ENCODE measurements at places on chromosomes 3 and 15.

- no peak for DNase-seq
These were observed 397.1 kb downstream of the TIGIT start for GRCh38 chr3:114690911-114691310.

GRCh38 chr3:70501561-70501960 lies 189.1 kb upstream of the MDFIC2 start:
- no peak for DNase-seq

GRCh38 chr3:15948388-15948787 lies 150.6 kb upstream of the ANKRD28 start:
- DNase-seq, result no peak

DNA sequence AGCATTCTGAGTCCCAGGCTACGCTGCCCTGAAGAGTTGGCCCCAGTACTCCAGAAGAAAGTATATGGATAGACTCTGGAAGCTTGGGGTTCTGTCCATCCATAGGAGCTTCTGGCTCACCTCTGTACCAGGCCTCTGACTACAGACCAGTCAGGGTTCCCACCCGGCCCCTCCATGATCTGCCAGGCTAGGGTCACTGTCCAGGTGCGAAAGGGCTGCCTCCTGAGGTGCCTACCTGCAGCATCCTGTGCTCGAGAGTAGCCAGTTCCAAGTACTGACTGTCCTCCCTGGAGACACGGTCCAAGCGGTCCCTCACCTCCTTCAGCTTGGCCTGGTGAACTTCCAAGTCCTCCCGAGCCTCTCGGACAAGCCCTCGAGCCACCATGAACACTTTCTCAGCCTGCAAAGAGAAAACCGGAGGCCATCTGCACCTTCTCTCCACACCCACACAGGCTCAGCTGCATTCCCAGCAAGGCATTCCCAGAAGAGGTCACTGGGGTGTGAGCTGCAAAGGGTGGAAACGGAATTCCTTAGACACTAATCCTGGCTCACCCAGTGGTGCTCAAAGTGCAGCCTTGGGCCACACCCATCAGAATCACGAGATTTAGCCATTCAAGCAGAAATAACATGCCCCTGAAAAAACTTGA lies 3.7 kb upstream of the PLXNB1 start:
- DNase-seq, result no peak

- no peak for DNase-seq
These were observed 35.9 kb upstream of the MRPS22 start for GRCh38 chr3:139307601-139308555.

DNA sequence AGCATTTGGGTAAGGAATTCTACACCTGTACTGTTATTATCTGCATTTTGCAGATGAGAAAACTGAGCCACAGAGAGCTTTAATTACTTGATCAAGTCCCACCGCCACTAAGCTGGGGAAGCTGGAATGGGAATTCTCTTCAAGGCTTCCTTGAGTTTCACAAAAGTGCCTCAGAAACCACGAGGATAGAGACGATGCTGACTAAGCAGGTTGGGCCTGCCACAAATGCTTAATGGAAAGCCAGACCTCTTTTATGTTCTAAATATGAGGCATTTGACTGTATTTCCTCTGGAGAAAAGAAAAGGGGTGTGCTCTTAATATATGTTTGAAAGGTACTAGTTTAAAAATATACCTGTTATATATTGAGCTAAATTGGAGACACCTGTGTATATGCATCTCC lies 34.7 kb downstream of the ADAMTS9 start:
- DNase-seq, result no peak

DNA sequence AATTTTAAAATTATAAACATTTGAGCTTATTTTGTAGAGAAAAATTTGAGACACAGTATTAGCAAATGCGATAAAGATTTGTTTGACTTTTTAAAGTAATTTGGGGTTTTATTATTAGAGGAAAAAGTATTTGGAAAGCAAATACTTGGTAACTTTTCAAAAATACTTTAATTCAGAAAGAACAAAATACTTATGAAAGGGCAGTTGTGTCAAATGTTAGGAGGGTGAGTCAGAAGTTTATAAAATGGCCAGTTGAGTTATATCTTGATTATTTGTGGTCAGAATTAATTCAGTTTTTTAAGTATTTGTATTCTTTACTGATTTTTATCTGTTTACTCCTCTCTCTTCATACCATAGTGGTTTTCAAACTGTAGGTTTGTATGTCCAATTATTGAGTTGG lies 12.1 kb downstream of the LACTB start:
- DNase-seq, result no peak

DNA sequence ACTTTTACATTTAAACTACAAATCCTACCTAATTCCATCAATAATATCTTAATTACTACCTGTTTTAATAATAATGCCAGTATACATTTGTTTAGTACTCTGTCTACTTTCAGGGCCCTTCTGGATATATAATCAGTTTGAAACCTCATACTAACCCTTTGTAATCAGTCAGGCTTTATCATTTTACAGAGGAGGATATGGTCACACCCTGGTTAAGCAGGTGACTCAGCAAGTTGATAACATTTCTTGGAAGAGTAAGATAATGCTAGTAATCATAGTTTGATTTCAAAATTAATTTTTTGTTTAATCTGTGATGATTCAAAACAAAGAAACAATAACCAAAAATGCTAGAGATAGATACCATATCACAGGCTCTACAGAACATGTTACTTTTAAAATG lies 208.2 kb upstream of the MANF start:
- DNase-seq, result no peak

GRCh38 chr3:99625237-99625622 lies 13.2 kb upstream of the COL8A1 start:
- no peak for DNase-seq

GRCh38 chr3:105254154-105254553 lies 112.6 kb upstream of the ALCAM start:
- no peak for DNase-seq

DNA sequence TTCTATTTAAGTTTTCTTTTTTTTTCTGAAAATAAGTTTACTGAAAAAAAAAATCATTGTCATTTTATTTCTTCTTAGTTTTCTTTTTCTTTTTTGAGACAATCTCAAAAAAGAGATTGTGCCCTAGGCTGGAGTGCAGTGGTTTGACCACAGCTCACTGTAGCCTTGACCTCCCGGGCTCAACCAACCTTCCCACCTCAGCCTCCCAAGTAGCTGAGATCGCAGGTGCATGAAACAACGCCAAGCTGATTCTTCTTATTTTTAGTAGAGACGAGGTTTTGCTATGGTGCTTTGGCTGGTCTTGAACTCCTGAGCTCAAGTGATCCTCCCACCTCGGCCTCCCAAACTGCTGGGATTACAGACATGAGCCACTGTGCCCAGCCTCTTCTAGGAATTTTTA lies 65.7 kb upstream of the OSTN start:
- no peak for DNase-seq

DNA sequence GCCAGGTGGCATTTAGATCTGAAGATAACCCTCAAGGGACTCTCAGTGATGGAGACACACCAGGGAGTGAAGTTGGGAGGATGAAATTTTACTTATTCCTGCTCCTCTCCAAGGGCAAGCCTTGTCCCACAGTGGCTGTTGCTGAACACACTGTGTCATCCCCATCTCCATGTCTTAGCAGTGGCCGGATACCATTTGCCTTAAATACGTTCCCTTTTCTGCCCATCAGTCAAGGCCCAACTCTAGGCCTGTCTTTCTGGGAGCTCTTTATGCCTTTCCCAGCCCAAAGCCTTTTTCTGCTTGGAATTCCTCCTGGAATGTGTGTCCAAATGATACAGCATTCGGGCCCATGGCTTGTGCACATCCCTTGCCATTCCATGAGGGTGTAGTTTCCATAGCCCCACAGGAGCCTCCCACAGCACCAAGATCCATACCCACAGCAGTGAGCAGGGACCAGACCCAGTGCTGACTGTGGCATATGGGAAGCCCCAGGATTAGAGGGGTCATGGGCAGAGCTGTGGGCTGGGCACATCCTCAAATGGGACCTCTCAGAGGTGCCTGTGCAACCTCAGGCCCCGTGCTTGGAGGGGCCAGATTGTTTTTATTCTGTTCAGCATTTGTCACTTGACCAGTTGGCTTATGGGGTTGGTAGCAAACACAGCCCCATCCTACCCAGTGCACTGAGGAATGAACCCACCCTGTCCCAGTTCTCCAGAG lies 63.7 kb upstream of the PRR23C start:
- no peak for DNase-seq

- DNase-seq, result no peak
These were observed 1.4 kb downstream of the GYG1 start for GRCh38 chr3:148992635-148993255.

DNA sequence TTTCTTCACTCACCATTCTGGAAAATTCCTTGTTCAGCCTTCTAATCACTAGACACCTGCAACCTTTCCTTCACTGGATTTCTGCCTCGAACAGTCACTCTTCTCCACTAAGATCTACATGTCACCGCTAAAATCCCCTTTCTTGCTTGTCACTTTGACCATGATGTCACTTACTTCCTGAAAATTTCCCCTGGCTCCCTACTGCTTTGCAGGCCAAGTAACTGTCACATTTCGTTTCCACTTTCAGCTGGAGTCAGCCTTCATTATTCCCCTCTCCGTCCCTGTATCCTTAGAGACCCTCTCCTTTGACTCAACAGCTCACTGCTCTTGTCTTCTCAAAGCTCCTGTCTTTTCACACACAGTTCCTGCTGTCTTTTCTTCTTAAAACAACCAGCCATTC lies 15.9 kb downstream of the CHL1 start:
- no peak for DNase-seq

- no peak for DNase-seq
These were observed 337.8 kb downstream of the RBMS3 start for GRCh38 chr3:29618395-29619282.

- DNase-seq, result no peak
These were observed 29.8 kb upstream of the APOD start for GRCh38 chr3:195613468-195614069.

GRCh38 chr15:57784081-57784511 lies 77.6 kb downstream of the POLR2M start:
- DNase-seq, result no peak

GRCh38 chr3:22728406-22728805 lies 474.7 kb upstream of the UBE2E2 start:
- DNase-seq, result no peak

- no peak for DNase-seq
These were observed 34.0 kb downstream of the RPLP1 start for GRCh38 chr15:69486481-69487110.

DNA sequence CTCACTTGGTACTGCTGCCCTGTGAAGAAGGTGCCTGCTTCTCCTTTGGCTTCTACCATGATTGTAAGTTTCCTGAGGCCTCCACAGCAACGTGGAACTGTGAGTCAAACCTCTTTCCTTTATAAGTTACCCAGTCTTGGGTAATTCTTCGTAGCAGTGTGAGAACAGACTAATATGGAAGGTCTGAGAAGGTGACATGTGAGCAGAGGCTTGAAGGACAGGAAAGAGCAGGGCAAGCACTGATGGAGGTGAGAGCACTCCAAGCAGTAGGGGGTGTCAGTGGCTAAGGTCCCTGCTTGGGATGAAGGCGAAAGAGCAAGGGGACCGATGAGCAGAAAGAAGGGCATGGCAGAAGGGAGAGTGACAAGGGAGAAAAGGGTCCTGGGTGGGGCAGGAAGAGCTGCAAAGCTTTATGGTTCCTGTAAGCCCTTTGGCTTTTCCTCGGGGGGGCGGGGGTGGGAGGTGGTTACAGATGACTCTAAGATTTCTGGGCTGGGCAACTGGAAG lies 3.5 kb downstream of the EIF4E3 start:
- DNase-seq, result no peak

DNA sequence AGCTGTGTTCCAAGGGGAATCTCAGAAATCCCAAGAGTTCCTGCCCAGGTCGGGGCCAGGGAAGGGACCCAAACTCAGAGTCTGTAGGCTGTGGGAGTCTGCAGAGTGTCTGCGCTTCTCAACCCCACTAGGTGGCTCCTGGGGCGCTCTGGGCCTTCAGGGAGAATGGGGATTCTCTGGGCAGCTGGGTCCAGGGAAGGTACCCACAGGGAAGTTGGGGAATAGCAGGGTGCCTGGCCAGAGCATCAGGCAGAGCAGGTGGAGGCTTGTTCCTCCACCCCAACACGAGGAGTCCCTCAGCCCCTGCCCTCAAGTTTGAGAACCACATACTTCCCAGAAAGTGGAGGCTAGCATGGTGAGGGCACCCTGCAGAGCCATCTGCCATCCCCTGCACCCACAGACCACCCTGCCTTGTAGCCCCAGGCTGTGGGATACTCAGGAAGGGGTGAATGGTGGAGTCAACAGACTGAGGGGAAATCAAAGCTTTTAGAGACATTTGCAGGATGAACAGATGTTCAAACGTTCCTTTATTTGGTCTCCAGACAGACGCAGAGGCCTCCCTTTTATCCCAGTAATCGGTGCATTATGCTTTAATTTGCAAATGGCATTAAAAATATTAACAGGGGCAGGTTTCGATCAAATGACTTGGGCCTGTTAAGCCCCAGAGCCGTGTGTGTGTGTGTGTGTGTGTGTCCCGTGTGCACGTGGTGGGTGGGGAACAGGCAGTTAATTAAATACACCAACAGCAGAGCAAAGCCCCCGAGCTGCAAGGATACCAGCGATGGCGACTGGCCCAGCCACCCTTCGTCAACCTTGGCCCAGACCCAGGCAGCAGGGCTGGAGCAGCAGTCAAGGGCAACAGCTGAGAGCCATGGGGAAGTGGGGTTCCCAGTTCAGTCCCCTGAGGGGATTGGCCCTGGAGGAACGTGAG lies 57.7 kb downstream of the DNAJB8 start:
- no peak for DNase-seq

DNA sequence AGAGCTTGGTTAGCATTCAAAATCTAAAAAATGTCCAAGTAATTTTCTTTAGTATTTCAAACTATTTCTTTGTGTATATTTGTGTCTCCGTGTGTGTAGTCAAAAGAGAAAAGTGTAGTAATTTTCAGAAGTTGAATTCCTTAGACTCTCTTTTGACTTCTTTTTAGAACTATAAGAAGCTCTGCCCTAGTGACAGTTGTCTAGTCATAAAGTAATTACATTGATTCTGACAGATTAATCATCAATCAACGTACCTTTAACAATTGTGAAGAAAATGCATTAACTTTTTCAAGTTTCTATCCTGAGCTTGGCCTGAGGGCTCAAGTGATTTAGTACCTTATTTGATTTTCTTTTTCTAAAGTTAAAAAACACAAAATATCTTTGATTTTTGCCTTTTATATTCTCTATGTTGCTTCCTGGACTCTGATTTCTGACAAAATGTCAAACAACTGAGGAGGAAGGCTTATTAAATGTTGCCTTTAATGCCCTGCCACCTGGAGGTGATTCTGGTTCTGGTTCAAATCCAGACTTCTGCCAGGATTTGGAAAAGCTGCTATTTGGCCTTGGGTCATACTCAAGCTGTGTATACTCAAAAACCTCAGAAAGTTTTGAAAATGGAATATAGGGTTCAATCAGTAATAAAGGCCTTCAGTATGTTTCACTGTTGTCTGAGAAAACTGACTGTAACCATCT lies 653.6 kb downstream of the NSUN3 start:
- no peak for DNase-seq

GRCh38 chr15:31034152-31034551 lies 42.7 kb upstream of the MTMR10 start:
- no peak for DNase-seq

DNA sequence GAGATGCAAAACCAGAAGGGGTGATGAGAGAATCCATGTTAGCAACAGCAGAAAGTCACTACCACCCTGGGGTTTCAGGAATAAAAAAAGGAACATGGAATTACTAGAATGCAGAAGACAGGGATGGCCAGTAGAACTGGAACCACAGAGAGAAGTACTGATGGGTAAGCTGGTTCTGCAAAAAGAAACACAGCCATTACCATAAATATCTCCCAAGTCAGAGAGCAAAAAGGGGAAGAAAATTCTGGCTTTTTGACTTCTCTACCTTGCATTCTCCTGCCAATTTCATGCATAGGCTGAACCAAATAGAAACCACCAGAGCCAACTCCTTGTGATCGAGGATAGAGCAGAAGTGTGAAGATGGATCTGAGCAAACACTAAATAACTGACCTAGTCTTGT lies 550.4 kb upstream of the NAALADL2 start:
- no peak for DNase-seq

Measured in nucleus accumbens (tissue), 56 donors.